ENCODE measurements at places on chromosomes 4 and X.

- no peak for DNase-seq
Measured at GRCh38 chr4:73922766-73923630, 53.8 kb downstream of the CXCL1 start.

DNA sequence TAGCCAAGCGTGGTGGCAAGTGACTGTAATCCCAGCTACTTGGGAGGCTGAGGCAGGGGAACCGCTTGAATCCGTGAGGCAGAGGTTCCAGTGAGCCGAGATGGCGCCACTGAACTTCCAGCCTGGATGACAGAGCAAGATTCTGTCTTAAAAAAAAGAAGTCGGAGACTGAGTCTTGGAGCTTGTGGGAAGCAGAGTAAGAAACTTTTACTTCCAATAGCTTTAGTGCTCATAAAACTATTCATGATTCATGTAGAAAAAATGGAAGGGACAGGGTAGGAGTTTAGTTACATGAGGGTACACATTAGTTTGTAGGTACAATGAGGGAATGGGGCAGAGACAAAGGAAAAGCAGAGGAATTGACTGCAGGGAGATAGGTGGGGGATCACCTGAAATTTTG, 19.3 kb downstream of the RAP2C start:
- DNase-seq, result no peak

DNA sequence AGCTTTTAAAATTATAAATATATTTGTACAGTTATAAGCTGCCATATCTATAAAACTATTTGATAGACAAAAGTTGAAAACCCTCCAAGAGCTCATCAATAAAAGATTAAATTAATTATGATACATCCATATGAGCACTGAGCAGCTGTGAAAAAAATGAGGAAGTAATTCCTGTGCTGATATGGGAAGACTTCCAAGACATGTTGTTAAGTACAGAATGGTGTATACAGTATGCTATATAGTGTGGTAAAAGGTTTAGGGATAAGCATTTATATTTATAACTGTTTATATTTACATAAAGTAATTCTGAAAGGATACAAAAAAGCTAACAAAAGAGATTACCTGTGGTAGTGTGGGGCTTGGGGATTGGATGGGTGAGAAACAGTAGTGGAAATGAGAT, 92.8 kb upstream of the BMP2K start:
- no peak for DNase-seq

DNA sequence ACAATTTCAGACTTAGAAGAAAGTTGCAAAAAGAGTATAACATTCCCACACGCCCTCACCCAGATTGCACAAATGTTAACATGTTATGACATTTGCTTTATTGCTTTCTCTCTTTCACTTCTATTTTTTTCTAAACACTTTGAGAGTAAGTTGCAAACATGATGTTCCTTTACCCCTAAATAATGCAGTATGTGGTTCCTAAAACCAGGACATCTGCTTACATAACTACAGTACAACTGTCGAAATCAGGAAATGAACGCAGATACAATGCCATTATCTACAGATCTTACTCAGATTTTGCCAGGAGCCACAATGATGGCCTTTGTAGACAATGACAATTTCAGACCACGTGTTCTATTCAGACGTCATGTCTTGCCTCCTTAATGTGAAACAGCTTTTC, 22.4 kb downstream of the SH3TC1 start:
- no peak for DNase-seq

GRCh38 chr4:158182736-158183135, 9.9 kb upstream of the GASK1B start:
- no peak for DNase-seq

DNA sequence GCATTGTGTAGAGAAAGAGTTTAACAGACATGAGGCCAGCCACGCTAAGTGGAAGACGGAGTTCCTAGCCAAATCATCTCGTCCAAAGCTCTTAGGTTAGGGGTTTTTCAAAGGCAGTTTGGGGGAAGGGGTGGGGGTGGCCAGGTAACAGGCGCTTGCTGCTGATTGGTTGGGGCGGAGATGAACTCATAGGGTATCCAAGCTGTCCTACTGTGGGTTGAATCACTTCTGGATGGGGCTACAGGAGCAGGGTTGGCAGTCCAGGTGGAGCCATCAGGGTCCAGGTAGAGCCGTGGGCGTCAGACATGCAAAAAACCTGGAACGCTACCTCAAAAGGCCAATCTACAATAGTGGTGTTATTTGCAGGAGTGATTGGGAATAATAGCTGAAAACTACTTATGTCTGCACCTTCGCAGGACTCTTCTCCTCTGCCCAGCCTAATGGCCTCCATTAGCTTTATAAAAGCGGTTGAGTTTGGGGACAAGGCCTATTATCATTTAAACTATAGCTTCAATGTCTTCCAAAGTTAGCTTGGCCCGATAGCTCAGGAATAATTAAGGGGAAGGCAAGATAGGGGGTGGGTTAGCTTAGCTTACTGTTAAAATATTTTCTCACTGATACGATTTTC, 579.6 kb downstream of the NLGN4X start:
- DNase-seq, result no peak
